ENCODE measurements at places on chromosomes 6 and 20.

DNA sequence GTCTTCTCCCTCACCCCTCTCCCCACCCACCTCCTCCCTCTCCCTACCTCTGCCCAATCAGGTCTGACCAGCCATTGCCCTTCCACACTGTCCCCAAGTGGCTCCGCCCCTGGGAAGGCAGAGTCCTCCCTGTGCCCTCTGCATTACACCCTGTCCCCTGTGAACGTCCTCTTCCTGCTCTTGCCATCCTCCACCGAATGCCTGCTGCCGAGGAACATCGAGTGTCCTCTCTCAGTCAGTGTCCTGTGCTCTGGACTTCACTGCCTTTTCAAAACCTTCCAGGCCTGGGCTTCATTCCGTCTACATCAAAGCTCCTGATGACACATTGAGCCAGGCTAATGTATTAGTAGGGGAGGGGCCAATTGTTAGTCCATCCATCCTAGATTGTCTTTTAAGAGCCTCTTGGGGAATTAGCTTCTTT, 3.3 kb upstream of the PACSIN1 start:
- DNase-seq = no peak

GRCh38 chr6:14921878-14922671, 323.8 kb upstream of the JARID2 start:
- DNase-seq = no peak

DNA sequence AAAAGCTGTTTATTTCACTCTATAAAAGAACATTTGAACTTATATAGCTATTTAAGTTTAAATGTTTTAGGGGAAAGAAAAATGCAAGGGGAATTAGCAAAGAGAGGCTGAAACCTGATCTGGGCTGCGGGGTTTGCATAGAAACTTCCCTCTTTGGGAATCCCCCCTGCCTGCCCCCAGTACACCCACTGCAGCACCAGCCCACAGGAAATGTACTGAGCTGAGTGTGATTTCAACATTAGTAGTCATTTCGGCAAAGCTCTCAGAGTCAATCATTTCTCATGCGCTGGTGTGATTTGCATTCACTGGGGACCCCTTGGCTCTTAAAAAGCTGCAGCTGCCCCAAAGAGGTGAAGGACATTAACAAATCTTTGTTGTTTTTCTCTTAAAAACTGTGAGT, 859.4 kb downstream of the MAFB start:
- DNase-seq = no peak

GRCh38 chr6:127841811-127842210, 59.0 kb downstream of the THEMIS start:
- DNase-seq = no peak

GRCh38 chr20:45366631-45367030, 3.7 kb downstream of the SYS1 start:
- no peak for DNase-seq

DNA sequence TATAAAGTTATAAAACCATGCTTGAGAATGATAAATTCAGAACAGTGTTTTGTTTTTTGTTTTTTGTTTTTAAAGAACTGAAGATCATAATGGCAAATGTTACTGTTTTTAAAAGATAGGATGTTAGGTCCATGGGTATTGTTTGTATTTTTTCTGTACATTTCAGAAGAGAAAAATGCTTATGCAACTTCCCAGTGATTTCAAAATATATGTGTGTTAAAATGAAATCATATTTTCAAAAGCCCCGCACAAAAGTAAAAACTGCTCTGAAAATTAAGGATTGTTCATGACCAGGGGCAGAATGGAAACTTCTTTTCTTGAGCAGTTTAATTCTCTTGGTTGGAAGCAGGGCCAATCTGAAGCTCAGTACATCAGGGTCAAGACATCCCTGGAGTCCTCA, 109.2 kb upstream of the SIRPG start:
- DNase-seq = no peak

DNA sequence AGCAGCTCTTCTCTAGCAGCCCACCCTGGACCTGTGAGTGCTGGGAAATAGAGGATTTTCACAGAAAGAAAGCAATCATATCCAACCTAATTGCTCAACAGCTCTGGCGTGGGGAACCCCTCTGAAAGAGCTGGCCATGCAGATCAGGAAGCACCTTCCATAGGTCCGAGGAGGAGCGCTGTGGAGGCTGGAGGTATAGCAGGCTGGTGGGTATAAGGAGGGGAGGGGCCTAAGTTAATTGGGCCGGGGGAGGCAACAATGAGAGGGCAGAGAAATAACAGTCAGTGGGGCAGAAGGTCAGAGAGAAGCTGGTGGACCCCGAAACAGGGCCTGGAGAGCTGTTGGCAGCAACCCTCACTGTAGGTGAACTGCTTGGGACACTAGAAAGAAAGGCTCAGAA, 40.8 kb downstream of the SNRNP48 start:
- no peak for DNase-seq

DNA sequence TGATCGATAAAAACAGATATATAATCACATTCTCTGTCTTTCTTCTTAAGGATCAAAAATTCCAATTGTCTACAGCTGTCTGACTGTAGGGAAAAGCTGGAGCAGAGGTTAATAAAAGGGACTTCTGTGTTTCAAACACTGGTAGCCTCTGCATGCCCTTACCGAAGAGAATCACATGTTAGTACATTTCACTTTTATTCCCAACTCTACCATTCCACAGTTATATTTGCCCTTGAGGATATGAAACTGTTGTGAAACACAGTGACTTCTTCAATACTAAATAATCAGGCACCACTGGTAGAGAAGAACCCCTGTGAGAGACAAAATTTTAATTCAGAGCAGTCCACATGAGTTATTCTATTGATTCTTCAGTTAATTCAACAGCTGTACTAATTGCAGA, 1187.3 kb upstream of the CITED2 start:
- no peak for DNase-seq

- no peak for DNase-seq
These were observed 221.6 kb downstream of the OGFRL1 start for GRCh38 chr6:71510057-71510713.

- DNase-seq = no peak
These were observed 154.6 kb downstream of the ZNF217 start for GRCh38 chr20:53439046-53439445.

DNA sequence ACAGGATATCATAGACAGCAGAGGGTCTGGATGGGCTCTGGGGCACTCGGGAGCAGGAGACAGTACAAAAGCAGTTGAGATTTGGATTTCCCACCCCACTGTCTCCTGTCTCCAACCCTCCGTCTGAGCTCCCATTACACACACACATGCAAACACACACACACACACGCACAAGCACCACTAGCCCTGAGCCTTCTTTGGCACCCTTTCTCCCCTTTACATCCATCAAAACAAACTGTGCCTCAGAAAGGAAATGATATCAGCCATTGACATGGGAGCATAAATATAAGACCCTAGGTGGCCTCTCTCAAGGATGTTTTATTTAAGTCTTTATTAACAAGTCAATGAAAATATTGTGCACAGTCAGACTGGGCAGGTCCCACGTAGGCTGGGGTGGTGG, 17.5 kb downstream of the TTBK1 start:
- no peak for DNase-seq

DNA sequence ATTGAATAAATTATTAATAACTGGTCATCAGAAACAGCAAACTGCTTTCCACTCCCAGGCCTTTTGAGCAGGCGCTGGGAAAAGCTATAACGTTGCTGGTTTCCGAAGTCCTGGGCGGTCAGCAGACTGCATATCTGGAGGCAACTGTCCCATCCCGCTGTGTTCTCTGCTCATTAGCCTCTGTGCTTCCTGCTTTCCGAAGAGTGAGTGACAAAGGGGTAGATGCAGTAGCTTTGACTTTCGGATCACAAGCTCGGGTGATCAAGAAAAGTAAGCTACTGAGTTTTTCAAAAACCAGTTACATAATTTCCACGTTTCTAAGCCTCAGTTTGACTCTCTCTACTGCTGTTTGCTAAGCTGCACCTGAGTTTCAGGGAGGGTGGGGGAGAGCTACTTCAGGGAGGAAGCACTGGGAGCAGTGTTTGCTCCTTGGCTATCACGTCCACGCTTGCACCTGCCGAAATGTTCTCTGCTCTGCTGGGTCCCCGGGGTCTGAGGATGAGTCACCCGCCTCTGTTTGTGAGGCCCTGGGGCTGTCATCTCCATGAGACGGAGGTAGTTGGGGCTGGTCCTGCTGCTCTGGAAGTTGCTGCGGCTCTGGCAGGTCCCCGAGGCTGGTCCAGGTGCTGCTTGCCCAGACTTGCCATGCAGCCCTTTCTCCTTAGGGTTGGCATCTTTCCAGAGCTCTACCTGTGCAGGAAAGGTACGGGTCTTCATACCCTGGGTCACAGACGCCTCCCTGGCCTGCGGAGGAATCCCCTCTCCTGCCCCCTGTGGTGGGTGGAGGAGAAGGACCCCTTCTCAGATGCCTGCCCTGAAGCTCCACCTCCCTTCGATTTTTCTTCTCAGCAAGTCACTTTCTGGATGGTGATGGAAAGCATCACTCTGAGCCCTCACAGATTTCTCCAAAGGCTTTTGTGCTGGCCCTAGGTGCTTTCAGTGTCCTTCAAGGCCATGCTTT, 220.0 kb downstream of the QKI start:
- no peak for DNase-seq

DNA sequence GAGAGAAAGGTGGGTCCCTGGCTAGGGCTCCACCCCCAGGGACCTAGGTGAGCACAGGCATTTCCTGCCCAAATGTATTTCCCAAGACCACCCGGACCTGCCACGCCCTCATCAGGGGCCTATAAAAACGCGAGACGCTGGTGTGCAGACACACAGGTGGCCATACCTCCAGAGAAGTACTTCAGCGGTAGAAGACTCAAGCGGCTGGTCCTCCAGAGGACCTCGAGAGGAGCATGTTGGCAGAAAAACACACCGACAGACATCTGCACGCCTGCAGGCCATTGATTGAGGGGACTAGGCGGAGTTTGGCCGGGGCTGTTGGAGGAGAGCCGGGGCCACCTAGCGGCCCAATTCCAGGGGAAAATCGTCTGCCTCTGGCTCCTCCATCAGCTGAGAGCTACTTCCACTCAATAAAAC, 695.8 kb upstream of the MMS22L start:
- no peak for DNase-seq

DNA sequence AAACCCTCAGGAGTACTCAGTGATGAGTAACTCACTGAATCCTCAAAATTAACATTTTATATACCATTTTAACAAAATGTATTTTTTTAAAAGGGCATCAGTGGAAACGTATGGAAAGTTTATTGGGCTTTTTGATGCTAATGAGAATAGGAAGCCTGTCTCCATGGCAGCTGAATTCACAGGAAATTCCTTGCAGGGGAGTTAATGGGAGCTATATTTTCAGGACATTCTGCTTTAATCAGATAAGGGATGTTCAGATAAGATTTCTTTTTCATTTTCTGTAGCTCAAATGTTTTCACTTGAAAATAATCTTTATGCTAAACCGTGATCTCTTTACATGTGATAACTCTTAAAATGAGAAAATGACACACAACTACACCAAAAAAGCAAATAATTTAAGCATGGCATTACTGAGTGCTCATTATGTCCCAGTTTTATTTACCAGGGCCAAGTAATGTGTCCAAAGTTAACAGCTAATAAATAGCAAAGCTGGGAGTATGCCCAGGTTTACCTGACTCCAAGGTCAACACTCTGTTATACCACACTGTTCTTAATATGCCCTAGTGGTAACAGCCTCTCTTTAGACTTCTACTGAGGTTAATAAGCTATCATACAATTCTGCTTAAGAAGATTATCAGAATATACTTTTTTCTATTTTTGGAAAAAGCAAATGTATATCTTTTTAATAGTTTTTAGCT, 348.1 kb downstream of the GRIK2 start:
- no peak for DNase-seq

DNA sequence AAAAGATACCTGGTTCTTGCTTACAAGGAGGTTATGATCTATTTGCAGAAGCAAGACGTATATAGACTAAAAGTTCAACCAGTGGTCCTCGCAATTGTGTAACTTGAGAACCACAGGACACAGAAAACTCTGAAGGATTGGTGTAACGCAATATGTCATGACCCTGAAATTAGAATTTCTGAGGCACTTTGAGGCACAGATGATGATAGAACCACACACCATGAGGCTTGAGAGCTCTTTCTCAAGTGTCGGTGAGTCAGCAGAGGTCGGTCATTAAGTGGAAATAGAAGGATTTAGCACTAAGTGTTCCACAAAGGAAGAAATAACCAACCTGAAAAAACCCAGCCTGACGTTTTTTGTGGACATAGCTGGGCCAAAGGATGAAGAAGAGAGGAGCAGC, 15.3 kb upstream of the CCN2 start:
- no peak for DNase-seq

DNA sequence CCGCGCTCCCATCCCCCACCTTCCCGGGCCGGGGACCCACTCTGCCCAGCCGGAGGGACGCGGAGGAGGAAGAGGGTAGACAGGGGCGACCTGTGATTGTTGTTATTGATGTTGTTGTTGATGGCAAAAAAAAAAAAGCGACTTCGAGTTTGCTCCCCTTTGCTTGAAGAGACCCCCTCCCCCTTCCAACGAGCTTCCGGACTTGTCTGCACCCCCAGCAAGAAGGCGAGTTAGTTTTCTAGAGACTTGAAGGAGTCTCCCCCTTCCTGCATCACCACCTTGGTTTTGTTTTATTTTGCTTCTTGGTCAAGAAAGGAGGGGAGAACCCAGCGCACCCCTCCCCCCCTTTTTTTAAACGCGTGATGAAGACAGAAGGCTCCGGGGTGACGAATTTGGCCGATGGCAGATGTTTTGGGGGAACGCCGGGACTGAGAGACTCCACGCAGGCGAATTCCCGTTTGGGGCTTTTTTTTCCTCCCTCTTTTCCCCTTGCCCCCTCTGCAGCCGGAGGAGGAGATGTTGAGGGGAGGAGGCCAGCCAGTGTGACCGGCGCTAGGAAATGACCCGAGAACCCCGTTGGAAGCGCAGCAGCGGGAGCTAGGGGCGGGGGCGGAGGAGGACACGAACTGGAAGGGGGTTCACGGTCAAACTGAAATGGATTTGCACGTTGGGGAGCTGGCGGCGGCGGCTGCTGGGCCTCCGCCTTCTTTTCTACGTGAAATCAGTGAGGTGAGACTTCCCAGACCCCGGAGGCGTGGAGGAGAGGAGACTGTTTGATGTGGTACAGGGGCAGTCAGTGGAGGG, 2.8 kb downstream of the SOX4 start:
- no peak for DNase-seq

DNA sequence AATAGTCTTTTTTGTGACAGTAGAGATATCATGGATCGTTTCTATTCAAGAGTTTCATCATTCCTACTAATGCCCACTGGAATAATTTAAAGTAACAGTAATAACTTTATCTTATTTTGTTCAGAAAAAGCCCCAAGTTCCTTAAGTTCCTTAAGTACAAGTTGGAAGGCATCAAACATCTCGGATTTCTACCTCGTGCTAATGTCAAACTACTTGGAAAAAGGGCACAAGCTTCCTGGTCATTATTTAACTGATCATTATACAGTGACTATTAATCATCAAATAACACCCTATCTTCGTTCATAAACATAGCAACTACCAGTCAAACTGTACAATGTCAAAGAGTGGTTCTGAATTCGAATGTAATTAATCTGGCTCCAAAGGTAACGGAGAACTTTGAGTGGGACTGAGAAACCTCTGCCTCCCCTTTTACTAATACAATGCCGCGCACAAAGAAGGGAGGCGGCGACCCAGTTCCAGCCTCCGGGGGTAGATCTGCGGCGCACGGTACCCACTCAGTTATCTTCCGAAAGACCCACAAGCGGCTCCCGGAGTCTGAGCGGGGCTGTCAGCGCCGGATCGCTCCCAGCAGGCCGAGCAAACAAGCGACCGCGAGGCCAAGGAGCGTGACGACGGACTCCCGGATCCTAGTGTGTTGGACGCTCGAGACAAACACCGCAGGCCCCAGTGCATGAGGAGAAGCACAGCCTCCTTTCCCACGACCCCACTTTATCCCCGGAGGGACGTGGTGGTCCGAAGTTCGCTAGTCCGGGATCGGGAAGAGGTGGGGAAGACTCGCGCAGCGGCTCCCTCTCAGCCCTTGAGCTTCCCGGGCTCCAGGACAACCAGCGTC, 716 bp downstream of the SHPRH start:
- DNase-seq = peak; percentile 10

GRCh38 chr20:43748274-43748673, 21.5 kb upstream of the GTSF1L start:
- DNase-seq = no peak
